ENCODE measurements at places on chromosomes 13 and 19. TPM values are rescaled to one million over a fixed set of nuclear protein-coding genes. Genes with fewer than 3 reads are reported as not detected.

GRCh38 chr13:26052337-26052736, 521 bp upstream of the SHISA2 start:
- no peak for DNase-seq

GRCh38 chr13:110422913-110423688, 116.0 kb downstream of the COL4A2 start:
- no peak for DNase-seq

GRCh38 chr13:87669379-87669978, 1.7 kb upstream of the SLITRK5 start:
- no peak for DNase-seq

- no peak for DNase-seq
Observed at GRCh38 chr13:79874396-79875360, 393.7 kb downstream of the NDFIP2 start.

- DNase-seq: peak; percentile 24
Observed at GRCh38 chr19:23787106-23787505, 28.4 kb upstream of the ZNF681 start.

GRCh38 chr13:24218977-24219376, 58.5 kb downstream of the SPATA13 start:
- DNase-seq: no peak

GRCh38 chr19:19528721-19529490, at the start of gene YJEFN3:
YJEFN3 (plus strand) TSS chr19:19528911; CDS start chr19:19528933, 22 bp downstream.
- DNase-seq: peak; percentile 85

Gene CERS1
- total RNA-seq: not detected

GRCh38 chr13:26486550-26486949, 70.9 kb upstream of the WASF3 start:
- DNase-seq: no peak

DNA sequence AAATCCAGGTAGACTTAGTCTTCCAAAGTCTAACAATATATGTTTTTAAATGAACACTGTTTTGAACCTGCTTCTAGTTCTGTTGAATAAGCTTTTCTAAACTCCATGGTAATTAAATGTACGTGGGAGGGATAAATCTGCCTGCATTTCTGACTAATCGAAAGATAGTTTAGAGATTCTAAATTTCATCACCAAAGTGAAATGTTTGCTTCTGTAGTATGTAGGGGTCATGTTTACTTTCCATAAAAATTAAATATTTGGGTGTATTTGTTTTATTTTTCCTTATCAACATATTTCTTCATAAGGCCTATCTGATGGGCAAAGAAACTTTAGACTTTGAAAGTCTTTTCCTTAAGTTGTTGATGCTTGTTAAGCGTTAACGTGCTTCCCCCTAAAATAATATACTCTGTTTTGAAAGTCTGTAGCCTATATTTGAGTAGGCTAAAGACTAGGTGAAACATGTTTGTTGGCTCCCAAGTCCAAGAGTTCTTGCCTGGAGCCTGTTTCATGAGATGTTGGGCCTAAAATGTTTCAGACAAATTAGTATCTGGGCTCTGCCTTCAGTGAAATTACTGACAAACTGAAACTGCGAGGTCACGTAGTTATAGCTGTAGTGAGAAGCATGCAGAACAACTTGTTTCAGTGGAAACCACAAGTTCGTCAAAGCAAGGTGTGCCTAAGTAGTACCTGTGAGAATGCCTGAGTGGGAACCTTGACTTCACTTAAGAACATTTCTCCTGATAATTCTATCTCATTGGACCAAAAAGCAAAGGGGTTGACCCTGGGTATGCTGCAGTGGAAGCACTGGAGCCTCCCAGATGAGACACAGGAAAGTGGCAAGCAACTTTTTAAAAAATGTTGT, 126.2 kb downstream of the LMO7 start:
- DNase-seq: no peak

- DNase-seq: no peak
Observed at GRCh38 chr13:36163809-36164308, 32.7 kb upstream of the DCLK1 start.

- DNase-seq: no peak
Observed at GRCh38 chr13:112697756-112698655, 8.2 kb downstream of the ATP11A start.

- no peak for DNase-seq
Observed at GRCh38 chr13:30257468-30258099, 49.8 kb downstream of the KATNAL1 start.

DNA sequence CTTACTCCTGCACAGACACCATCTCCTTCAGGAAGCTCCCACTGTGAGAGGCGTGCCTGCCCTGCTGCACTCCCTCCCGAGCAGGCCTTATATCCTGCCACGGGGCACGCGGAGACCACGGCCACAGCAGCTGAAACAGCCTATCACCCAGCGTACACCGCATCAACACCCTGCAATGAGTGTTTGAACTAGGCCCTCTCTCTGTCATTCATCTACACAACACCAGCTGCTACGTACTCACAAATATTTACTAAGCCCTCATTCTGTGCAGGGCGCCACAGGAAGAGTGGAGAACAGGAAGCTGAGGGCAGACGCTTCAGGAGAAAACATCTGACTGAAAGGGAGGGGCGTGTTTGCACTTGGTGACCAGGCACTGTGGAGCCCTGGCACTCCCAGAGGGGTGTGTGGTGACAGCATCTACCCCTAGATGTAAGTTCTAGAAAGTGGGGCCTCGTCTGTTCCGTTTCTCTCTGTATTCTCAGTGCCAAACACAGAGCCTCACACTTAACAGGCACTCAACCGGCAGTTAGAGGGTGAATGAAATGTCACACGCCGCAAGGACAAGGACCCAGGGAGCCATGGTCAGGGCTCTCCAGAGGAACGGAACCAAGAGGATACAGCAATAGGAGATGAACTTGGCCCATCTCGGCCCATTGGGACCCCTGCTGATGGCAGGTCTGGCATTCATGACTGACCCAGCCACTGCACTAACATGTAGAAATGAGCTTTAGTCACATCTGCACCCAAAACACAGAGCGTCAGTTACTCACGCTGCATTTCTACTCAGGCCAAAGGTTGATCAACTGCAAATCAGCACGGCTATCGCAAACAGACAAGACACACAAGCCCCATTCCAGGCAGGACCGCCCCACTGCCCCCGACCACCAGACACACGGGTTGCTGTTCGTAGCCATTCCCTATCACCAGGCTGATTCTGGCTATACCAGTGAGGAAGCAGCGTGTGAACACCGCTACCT, 15.7 kb downstream of the RANBP3 start:
- peak; percentile 89 for DNase-seq

Gene MUC16
- 0.34 TPM for total RNA-seq

DNA sequence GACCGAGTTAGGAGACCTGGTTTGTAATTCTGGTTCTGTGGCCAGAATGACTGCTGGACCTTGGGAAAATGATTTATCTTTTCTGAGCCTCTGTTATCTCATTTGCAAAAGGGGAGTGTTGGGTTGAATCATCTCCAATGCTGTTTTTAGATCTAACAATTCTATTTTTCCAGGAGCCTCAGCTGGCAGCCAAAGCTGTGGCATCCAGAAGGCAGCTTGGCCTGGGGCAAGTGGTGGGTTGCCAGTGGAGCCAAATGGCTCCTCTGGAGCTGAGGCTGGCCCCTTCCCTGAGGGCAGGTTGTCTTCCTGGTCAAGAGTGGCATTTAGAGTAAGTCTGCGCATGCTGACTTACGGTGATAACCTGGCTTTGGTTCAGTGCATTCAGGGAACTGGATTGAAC, 21.3 kb downstream of the B3GLCT start:
- no peak for DNase-seq

Gene NCCRP1
- total RNA-seq: not detected

GRCh38 chr13:105341256-105341655, 1194.2 kb downstream of the EFNB2 start:
- no peak for DNase-seq

Gene PSG5
- total RNA-seq: not detected

DNA sequence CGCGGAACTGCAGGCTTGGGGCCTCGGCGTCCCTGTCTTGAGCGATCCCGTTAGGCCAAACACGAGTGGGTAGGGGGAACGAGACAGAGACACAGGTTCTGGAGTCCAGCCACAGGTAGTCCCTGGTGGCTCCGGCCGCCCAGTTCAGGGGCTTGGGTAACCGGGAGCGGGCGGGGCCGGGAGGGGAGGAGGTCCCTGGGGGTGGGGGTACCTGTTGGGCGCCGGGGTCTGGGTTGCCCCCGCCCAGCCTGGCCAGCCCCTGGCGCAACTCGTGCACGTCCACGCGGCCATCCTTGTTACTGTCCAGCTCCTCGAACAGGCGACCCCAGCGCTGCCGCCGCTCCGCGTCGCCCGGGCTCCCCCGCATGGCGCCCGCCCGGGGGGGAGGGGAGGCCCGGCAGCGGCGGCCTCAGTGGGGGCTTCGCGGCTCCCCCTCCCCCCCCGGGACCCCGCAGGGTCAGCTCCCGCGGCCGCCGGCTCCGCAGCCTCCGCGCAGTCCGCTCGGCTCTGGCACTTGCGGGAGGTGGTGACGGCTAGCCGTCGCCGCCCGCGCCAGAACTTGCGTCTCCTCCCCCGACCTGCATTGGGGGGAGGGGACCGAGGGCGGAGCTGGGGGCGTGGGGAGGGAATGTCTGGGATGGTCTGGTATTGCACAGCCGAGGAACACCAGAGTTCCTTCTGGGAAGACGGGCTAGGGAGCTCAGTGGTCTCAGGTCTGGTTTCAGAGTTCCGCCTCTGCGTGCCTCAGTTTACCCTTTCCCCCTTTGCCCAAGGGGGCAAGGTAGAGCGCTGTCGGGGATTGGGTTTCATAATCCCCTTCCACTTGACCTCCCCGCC, at the start of gene SLC25A23:
Gene SLC25A23 (minus strand): TSS at position 531 of the 837 bp plus-strand sequence. CDS start 164 bp downstream, at position 367.
- DNase-seq: peak; percentile 93

GRCh38 chr19:11091703-11092153, 2.5 kb downstream of the LDLR start:
- no peak for DNase-seq

Gene OR10H2
- total RNA-seq: not detected

GRCh38 chr19:55599842-55600661, at the start of gene ZNF524:
ZNF524 (plus strand) TSS chr19:55600288; CDS start chr19:55602113, 1,825 bp downstream.
- peak; percentile 87 for DNase-seq

DNA sequence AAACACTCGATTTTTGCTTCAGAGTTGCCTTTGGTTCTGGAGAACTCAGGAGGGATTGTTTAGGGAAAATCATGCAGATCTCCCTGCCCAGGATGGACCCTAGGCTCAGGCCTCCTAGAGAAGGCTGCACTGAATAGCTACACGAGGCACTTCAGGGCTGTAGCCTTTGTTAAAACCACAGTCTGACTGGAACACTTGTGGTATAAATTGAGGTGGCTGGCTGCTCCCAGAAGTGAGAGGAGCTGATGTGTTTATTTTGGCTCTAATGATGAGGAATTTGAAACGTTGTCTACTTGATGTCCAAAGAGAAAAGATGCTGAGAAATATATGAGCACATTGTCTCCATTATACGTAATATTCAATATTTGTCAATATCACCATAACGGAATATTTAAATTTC, 762.1 kb upstream of the ARGLU1 start:
- DNase-seq: no peak

Gene TYROBP
- 525 TPM for total RNA-seq

DNA sequence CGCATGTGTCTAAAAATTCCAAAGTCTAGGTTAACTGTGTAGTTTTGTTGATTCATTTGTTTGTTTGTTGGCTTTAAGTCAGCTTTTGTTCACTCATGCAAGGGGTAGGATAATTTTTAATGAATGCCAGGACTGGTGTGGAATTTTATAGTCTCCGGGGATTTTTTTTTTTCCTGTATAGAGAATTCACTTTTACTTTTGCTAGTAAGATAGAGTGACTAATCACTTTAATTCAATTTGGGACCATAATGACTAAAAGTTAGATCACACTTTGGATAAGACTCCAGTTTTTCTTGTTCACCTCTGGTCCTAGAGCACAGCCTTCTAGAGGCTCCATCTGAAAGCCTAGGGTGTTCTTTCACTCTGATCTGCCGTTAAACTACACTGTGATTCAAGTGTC, 1690.0 kb downstream of the PCDH9 start:
- DNase-seq: no peak

DNA sequence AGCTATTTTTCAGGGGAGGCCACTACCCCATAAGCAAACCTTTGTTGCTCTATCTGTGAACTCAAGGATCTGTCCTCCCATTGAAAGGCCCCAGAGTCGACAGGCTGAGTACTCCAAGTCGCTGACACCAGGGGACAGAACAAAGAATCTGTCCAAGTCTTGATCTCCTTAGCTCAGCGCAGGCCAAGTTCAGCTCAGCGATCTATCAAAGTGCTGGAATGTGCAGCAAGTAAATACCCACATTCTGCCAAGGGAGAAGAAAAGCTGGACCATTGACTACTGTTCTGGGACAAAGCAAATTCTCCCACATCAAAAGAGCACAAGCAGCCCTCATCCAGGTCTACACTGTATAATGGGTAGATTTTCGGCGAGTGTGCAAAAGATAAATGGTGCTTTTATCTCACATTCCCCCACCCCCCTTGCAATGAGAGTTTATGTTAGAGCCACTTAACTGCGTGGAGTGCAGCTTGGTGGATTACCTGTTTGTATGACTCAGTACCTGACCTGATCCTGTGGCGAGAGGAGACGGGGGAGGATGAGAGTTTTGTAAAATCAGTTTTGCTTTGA, 391.7 kb upstream of the SGCG start:
- no peak for DNase-seq

- DNase-seq: no peak
Observed at GRCh38 chr13:73579574-73580274, 520.9 kb downstream of the KLF5 start.
